Thoracic aorta endothelial cell (primary cell): ENCODE measurements at places on chromosomes 13 and 19. TPM values are rescaled to one million over a fixed set of nuclear protein-coding genes. Genes with fewer than 3 reads are reported as not detected.

NAPSA gene
- not detected in 2 replicates for total RNA-seq

FARP1 gene
- 33.5 and 34.2 TPM in 2 replicates for total RNA-seq

SPRED3 gene
- 7.8 and 11.0 TPM in 2 replicates for total RNA-seq

IL12RB1 gene
- total RNA-seq = not detected in 2 replicates

METTL21C gene
- not detected in 2 replicates for total RNA-seq

ATXN8OS gene
- total RNA-seq = not detected in 2 replicates

ATP4B gene
- not detected in 2 replicates for total RNA-seq

PCP2 gene
- not detected in 2 replicates for total RNA-seq

IGLON5 gene
- total RNA-seq = not detected in 2 replicates

ATP12A gene
- not detected in 2 replicates for total RNA-seq

EPSTI1 gene
- total RNA-seq = 0.50 and 2.3 TPM in 2 replicates

EFNA2 gene
- 0.27 TPM in 1 of 2 replicates, not detected in the other for total RNA-seq

OR10H1 gene
- not detected in 2 replicates for total RNA-seq

VPS36 gene
- total RNA-seq = 44.5 and 46.9 TPM in 2 replicates

ZNF667 gene
- total RNA-seq = 3.4 and 4.1 TPM in 2 replicates

CRB3 gene
- total RNA-seq = not detected in 2 replicates

MAMSTR gene
- total RNA-seq = 0.27 and 0.43 TPM in 2 replicates

OR7D2 gene
- total RNA-seq = 0.22 and 0.27 TPM in 2 replicates

THAP8 gene
- total RNA-seq = 0.80 and 1.1 TPM in 2 replicates

ZIC2 gene
- 0.14 TPM in 1 of 2 replicates, not detected in the other for total RNA-seq

CILP2 gene
- total RNA-seq = 0.07 TPM in 1 of 2 replicates, not detected in the other

GNG7 gene
- total RNA-seq = 0.22 and 0.27 TPM in 2 replicates

KLK3 gene
- total RNA-seq = not detected in 2 replicates

FPR2 gene
- not detected in 2 replicates for total RNA-seq

SLC8A2 gene
- total RNA-seq = not detected in 2 replicates

TUBB4A gene
- not detected in 2 replicates for total RNA-seq

ZGLP1 gene
- 0.27 and 0.79 TPM in 2 replicates for total RNA-seq

ZNF302 gene
- total RNA-seq = 18.2 and 22.1 TPM in 2 replicates

TMIGD2 gene
- not detected in 2 replicates for total RNA-seq

KISS1R gene
- total RNA-seq = not detected in 2 replicates

VAV1 gene
- total RNA-seq = not detected in 2 replicates

ZNF208 gene
- total RNA-seq = 0.13 and 0.14 TPM in 2 replicates

SIGLEC8 gene
- not detected in 2 replicates for total RNA-seq

BCAM gene
- total RNA-seq = 14.5 and 27.0 TPM in 2 replicates

NMRK2 gene
- not detected in 2 replicates for total RNA-seq

ZNF729 gene
- not detected in 2 replicates for total RNA-seq

TUBA3C gene
- not detected in 2 replicates for total RNA-seq

GIPC3 gene
- total RNA-seq = 0.79 and 0.93 TPM in 2 replicates

ZNF418 gene
- 2.4 and 5.5 TPM in 2 replicates for total RNA-seq

S1PR4 gene
- 0.27 and 1.4 TPM in 2 replicates for total RNA-seq

SPTBN4 gene
- total RNA-seq = 0.07 TPM in 1 of 2 replicates, not detected in the other

PALM gene
- 6.5 and 9.8 TPM in 2 replicates for total RNA-seq

LIPE gene
- 2.9 and 9.6 TPM in 2 replicates for total RNA-seq

ERVK3-1 gene
- total RNA-seq = 27.4 and 28.0 TPM in 2 replicates

RASIP1 gene
- 59.7 and 82.9 TPM in 2 replicates for total RNA-seq

GRIN3B gene
- 0.43 and 0.80 TPM in 2 replicates for total RNA-seq
